ENCODE measurements at places on chromosomes 16 and 17.
A peak's percentile ranks its signal among the peaks of the same experiment; 100 is the strongest.

- peak; percentile 46 for DNase-seq
These were observed 5.4 kb upstream of the PRR35 start for GRCh38 chr16:554640-555365.

DNA sequence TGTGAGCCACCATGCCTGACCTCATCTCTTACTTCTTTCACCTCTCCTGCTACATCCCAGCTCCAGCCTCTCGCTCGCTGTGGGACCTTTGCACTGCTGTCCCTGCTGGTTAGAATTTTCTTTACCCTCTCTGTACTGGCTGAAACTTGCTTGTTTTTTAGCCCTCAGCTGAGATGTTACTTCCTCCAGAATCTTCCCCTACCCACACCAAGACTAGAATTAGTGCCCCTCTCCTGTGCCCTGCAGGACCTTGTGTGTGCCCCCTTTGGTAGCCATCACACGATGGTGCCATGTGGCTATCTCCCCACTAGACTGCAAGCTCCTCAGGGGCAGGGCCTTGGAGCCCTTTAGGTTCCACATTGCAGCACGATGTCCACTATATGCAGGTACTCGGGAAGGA lies 84.1 kb downstream of the AIPL1 start:
- no peak for DNase-seq

GRCh38 chr16:83924686-83925085 lies 25.8 kb downstream of the MLYCD start:
- no peak for DNase-seq

GRCh38 chr17:77822302-77823030 lies 136.0 kb upstream of the TNRC6C start:
- no peak for DNase-seq

GRCh38 chr17:69388822-69389442 lies 25.6 kb upstream of the MAP2K6 start:
- DNase-seq = no peak

DNA sequence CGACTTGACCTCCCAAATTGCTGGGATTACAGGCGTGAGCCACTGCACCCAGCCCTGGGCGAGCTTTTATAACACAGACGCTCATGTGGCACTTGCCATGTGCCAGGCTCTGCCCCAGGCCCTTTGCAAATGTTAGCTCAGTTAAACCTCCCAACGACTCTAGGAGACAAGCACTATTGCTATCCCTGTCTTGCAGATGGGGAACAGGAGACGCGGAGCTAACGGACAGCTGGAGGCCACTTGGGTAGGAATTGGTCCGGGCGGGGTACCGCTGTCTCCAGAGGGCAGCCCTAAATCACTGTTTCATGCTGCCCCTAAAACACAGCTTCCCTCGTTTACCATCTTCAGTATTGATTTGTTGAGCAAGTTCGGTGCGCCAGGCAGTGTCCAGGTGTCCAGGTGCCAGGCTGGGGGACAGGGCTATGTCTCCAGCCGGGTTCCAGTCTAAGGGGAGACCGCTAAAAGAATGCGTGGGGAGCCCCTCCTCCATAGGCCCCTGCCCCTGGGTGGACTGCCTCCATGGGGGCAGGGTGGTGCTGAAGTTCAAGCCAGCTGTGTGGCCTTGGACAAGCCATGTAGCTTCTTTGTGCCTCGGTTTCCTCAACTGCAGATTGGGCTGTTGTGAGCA lies 23.7 kb downstream of the TMEM235 start:
- no peak for DNase-seq

- no peak for DNase-seq
These were observed 32.3 kb downstream of the CIBAR2 start for GRCh38 chr16:85079785-85080570.

- DNase-seq = no peak
These were observed 108.6 kb downstream of the PRKCB start for GRCh38 chr16:23944381-23944780.

- no peak for DNase-seq
These were observed 3.1 kb downstream of the HAGHL start for GRCh38 chr16:729768-730665.

- peak; percentile 60 for DNase-seq
These were observed 36.6 kb upstream of the EMP2 start for GRCh38 chr16:10616756-10617640.

- no peak for DNase-seq
These were observed 9.0 kb upstream of the RHBDL3 start for GRCh38 chr17:32256701-32257019.

GRCh38 chr17:79752175-79752574 lies 21.4 kb downstream of the ENPP7 start:
- DNase-seq = no peak

DNA sequence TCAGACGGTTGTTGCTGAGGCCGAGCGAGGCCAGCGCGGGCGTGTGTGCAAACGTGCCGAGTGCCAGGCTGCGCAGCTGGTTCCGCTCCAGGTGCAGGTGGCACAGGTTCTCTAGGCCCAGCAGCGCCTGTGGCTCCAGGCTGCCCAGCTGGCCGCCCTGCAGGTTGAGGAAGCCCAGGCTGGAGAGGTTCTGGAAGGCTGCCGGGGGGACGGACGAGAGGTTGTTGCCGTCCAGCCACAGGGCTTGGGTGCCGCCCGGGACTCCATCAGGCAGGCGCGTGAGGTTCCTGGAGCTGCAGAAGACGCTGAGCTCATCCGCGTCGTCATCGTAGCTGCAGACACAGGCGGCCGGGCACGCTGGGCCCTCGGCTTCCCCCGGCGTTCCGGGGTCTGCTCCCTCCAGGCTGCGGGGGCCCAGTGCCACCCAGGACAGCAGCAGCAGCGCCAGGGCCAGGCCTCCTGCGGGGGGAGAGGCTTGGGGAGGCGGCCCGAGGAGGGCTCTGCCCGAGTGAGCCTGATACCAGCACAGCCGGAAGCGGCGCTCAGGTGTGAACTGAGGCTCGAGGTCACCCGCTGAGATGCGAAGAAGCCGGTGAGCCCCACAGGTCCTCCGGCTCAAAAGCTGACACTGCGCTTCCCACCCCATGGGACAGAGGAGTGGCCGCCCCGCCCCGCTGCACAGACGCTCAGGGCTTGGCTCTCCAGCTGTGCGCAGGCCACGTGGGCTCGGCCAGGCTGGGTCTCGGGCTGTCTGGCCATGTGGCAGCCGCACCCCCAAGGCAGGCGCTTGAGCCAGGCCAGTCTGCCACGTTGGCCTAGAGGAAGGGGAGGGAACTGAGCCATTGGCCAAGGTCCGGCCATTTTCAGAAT lies 1.3 kb downstream of the IGFALS start:
- no peak for DNase-seq

GRCh38 chr16:51982715-51983680 lies 563.9 kb downstream of the TOX3 start:
- peak; percentile 75 for DNase-seq
